Activated B cell treated with CpG ODN at 0.5 μM for 24 hours (primary cell): ENCODE measurements at places on chromosomes 1 and 21. TPM values are rescaled to one million over a fixed set of nuclear protein-coding genes. Genes with fewer than 3 reads are reported as not detected.

Gene KDF1
- 0.59 and 0.75 TPM in 2 replicates for total RNA-seq

Gene TP73
- total RNA-seq, result 2.1 and 2.6 TPM in 2 replicates

Gene DNASE2B
- not detected in 2 replicates for total RNA-seq

- H3K36me3 ChIP-seq, result no peaks in the 10 kb centered on the region
- no peak overlapping the region for H3K27ac ChIP-seq
- no peak overlapping the region for H3K4me3 ChIP-seq
- peaks cover 46% of the 10 kb centered on the region for H3K27me3 ChIP-seq
- no peak for DNase-seq
These were observed 7.3 kb upstream of the SAMD11 start for GRCh38 chr1:916173-917075.

- no peak overlapping the region for H3K4me3 ChIP-seq
- DNase-seq, result peak; percentile 74
- no peak overlapping the region for H3K27ac ChIP-seq
- no peaks in the 10 kb centered on the region for H3K4me1 ChIP-seq
These were observed 46.8 kb upstream of the A3GALT2 start for GRCh38 chr1:33367485-33368405.

DNA sequence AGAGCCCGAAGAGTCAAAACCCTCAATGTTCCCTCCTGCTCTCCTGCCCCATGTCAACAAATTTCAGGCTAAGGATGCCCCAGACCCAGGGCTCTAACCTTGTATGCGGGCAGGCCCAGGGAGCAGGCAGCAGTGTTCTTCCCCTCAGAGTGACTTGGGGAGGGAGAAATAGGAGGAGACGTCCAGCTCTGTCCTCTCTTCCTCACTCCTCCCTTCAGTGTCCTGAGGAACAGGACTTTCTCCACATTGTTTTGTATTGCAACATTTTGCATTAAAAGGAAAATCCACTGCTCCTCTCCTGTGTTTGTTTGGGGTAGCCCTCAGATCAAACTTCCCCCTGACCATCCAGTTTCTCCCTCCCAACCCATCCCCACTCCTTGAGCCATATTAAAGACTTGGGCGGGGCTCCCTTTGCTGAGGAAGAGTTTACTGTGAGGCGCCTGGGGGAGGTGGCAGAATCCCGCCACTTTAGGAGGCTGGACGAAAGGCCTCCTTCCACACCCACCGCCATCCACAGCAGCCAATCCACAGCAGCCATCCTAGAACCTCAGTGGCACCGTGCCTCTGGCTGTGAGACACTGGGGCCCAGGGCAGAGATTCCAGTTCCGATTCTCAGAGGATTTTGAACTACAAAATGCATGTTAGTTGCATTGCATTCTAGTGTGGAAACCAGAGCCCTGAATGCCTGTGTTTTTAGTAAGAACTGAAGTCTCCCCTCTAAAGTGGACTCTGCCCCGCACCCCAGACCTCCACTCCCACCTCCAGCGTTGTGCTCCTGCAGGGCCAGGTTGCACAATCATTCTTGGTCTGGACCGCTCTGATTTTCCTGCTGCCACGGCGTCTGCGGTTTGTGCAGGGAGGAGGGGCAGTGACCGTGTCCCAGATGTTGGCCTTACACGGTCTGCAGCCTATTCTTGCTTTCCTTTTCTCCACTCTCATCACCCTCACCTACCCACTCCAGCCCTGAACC lies 3.0 kb downstream of the OLFML3 start:
- H3K36me3 ChIP-seq, result no peaks in the 10 kb centered on the region
- no peak for DNase-seq
- no peak overlapping the region for H3K27ac ChIP-seq
- no peaks in the 10 kb centered on the region for H3K27me3 ChIP-seq
- H3K4me1 ChIP-seq, result peaks cover 8% of the 10 kb centered on the region

GRCh38 chr1:43402089-43402865 lies 12.6 kb downstream of the SZT2 start:
- peaks cover 2% of the 10 kb centered on the region for H3K4me1 ChIP-seq
- H3K4me3 ChIP-seq, result no peak overlapping the region
- DNase-seq, result no peak

Gene PPFIA4
- total RNA-seq, result 0.12 and 0.29 TPM in 2 replicates

- H3K4me1 ChIP-seq, result peaks cover 19% of the 10 kb centered on the region
- H3K27ac ChIP-seq, result peak within 1 kb of the TSS; percentile 73
- H3K27me3 ChIP-seq, result no peaks in the 10 kb centered on the region
- peak within 1 kb of the TSS; percentile 88 for H3K4me3 ChIP-seq
- peak; percentile 43 for DNase-seq
These were observed at the start of gene SLC6A9 for GRCh38 chr1:44031252-44032169. SLC6A9 (minus strand) TSS chr1:44031462; CDS start chr1:44024277, 7,185 bp downstream.

DNA sequence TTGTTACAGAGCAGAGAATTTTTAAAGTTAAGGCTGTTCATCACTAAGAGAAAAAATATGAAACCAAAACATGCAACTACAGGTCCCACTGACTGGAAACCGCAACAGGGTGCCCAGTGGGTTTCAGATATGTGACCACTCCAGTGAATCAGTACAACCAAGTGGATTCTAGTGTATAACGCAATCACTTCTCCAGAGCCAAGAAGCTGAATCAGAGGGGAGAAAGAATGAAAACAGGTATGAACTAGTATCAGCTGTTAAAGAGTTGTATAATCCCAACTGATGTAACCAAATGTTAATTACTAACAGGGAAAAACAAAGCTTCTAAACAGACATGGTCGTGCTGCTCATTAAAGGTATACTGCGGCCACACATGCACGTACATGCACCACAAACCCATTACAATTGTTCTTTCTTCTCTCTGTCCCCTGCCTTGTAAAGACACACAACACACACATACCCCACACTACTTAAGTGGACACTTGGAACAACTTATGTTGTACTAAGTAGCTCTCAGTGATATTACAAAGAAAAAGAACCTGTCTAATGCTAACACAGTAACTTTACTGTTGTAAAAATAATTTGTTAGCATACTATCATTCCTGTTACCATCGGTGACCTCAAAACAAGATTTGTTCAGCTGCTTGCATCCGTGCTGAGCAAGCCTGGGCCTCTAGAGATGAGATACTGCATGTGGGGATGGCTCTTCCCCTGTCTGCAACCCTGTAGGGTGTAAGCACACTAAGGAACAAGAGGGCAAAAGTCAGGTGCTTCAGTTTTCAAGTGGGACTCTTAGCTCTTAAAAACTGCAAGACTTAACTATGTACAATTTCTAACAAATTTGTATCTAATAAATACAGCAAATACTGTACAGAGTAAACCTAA lies 74.2 kb downstream of the PTPN14 start:
- H3K36me3 ChIP-seq, result no peaks in the 10 kb centered on the region
- peaks cover 3% of the 10 kb centered on the region for H3K27me3 ChIP-seq
- no peak overlapping the region for H3K27ac ChIP-seq
